Stimulated activated CD4-positive, alpha-beta T cell treated with anti-CD3 and anti-CD28 coated beads, Interleukin-12 subunit alpha, Interleukin-12 subunit beta, amount 100 ng/mL, for 48 hours (primary cell): ENCODE measurements at places on chromosomes 12 and 14.

- no peak for DNase-seq
Observed at GRCh38 chr12:47038270-47038748, 41.1 kb upstream of the PCED1B start.

GRCh38 chr12:115074617-115075016 is 390.6 kb upstream of the TBX3 start:
- no peak for DNase-seq

- no peak for DNase-seq
Observed at GRCh38 chr14:76390621-76391020, 14.7 kb downstream of the ESRRB start.

DNA sequence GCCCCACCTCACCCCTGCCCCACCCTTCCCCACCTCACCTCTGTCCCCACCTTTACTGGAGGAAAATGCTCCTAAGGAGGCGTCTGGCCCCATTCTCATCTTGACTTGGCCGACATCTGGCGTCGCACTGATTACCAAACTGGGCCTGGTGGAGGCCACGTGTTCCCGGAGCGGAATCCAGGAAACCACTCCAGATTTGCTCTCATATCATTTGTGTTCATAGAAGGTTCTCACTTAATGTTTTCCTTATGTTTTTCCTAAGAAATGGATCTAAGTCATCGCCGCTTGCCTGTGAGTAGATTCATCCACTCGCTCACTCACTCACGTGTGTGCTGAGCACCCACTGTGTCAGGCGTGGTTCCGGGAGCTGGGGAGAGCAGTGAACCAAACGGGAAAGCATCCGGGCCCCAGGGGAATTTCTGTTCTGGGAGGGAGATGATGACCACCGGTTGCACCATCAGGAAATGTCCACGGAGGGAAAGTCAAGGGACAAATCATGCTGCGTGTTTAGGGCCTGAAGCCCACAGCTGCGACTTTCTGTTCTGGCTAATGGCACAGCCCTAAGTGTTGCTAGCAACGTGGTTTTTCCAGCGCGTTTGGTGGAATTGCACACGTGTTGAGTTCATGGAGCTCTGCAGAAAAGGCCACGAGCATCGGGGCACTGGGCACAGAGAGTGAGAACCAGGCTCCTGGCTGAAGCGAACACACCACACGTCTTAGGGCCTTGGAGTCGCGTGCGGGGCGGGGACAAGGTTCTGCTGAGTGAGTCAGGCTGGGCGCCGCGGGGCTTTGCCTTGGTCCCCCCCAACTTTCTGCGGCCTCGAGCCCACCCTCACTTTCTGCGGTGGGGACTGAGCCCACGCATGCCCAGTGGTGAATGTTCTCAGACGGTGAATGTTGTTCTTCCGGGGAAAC is 57.7 kb downstream of the ADGRD1 start:
- DNase-seq: no peak

- DNase-seq: no peak
Observed at GRCh38 chr12:118526255-118527095, 150.1 kb downstream of the SUDS3 start.

DNA sequence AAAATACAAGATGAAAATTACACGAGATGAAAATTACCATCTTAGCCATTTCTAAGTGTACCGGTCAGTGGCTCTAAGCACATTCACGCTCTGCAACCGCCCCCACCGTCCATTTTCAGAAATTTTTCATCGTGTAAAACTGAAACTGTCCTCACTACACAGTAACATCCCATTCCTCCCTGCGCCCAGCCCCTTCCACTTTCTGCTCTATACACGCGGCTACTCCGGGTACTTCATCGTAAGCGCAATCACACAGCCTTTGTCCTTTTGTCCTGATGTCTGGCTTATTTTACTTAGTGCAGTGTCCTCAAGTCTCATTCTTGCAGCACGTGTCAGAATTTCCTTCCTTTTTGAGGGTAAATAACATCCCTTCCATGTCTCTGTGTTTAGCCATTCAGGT is 3.6 kb upstream of the GPR132 start:
- no peak for DNase-seq

- no peak for DNase-seq
Observed at GRCh38 chr12:99223579-99223978, 424.0 kb upstream of the GARIN6 start.

DNA sequence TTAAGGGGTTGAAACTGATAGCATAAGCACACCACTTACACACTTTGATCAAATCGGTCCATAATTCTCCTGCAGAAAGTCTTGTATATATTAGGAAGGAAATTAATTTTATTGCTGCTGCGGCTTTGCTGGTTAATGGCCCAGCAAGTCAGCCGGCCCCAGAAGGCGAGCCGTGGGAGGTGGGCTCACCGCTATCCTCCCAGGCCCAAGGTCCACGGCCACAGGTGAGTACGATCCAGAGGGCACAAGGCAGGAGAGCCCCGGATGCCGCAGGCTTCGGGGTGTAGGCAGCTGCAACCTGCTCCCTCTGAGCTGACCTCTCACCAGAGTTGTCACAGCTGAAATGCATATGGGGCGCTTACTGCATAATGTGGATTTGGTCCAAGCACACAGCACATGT is 165.7 kb downstream of the TBX5 start:
- no peak for DNase-seq

DNA sequence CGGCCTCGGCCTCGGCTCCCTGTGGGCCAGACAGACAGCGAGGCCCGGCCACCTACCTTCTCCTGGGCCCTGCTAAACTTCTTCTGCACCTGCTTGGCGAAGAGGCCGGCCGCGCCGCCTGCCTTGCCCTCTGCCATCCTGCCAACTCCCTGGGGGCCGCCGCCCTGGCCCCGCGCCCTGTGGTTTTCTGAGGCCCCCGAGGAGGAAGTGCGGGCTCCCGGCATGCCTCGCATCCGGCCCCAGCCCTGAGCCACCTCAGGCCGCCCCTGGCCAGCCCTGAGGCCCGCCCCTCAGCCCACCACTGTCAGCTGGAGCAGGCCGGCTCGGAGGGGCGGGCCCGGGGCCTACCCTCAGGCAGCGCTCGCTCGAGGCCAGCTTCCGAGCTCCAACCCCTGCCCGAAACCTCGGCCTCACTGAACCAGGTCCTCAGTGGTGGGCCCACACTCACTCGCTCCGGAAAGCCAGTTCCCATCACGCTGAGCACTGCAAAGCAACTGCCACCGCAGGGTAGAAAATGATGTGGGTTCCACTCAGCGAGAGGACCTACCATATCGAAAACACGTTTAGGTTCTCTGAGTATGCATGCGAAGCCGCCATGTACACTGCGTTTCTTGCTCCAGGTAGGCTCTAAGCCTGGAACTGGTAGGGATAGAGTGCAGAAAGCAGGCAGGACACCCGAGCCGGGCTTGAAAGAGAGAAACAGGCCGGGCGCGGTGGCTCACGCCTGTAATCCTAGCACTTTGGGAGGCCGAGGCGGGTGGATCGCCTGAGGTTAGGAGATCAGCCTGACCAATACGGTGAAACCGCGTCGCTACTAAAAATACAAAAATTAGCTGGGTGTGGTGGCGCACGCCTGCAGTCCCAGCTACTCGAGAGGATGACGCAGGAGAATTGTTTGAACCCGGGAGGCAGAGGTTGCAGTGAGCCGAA is at the start of gene BIN2:
Gene BIN2 (minus strand): TSS at position 209 of the 930 bp plus-strand sequence. CDS start 72 bp downstream, at position 137.
- peak; percentile 33 for DNase-seq

DNA sequence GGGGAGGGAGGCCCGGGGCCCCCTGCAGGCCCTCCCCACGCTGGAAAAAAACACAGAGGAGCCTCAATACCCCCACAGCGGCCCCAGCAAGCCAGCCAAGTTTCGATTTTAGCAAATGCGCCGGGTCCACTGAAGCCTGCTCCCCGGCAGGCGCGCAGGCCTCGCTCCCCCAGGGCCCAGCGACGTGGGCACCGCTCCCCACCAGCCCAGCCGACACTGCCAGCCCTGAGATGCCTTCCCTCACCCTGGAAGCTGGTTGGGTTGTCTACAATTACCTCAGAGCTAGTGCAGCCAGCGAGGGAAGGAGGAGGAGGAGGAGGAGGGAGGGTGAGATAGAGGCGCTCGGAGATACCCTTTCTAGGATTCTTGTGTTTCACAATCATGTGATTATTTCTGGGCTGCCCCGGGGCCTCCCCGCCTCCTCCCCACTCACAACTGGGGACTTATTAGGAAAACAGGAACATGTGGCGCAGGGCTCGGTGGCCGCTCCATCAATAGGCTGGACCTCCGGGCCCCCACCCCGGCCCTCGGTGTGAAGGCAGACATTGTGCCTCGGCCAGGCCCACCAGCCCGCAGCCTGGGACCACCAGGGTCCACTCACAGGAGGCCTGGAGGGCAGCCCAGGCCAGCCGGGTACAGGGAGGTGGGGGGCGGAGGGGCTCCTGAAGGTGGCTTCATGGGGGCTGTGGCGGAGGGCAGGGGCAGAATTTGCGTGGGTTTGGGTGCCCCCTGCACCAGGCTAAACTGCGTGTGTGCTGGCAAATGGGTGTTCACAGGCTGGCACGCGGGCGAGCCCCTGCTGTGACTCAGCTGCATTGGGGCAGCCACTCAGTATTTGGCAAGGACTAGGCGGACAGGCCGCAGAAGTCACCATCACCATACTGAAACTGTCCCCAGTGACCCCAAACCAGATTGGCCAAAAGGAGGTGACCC is 109.9 kb downstream of the NCOR2 start:
- DNase-seq: peak; percentile 32

DNA sequence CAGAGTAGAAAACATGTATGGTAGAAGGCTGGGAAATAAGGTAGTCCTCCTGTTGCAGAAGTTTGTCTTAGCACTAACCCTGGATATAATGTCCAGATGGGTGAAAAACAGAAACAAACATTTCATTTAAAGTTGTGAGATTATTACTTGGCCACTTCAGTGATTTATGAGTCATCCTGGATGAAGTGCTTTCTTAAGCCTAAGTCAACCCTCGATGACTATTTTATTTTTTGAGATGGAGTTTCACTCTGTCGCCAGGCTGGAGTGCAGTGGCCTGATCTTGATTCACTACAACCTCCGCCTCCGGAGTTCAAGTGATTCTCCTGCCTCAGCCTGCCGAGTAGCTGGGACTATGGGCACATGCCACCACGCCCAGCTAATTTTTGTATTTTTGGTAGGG is 10.2 kb downstream of the DLST start:
- no peak for DNase-seq

- no peak for DNase-seq
Observed at GRCh38 chr12:106446419-106447092, 89.0 kb downstream of the POLR3B start.

- DNase-seq: peak; percentile 5
Observed at GRCh38 chr12:121893961-121894460, 5.4 kb downstream of the PSMD9 start.

DNA sequence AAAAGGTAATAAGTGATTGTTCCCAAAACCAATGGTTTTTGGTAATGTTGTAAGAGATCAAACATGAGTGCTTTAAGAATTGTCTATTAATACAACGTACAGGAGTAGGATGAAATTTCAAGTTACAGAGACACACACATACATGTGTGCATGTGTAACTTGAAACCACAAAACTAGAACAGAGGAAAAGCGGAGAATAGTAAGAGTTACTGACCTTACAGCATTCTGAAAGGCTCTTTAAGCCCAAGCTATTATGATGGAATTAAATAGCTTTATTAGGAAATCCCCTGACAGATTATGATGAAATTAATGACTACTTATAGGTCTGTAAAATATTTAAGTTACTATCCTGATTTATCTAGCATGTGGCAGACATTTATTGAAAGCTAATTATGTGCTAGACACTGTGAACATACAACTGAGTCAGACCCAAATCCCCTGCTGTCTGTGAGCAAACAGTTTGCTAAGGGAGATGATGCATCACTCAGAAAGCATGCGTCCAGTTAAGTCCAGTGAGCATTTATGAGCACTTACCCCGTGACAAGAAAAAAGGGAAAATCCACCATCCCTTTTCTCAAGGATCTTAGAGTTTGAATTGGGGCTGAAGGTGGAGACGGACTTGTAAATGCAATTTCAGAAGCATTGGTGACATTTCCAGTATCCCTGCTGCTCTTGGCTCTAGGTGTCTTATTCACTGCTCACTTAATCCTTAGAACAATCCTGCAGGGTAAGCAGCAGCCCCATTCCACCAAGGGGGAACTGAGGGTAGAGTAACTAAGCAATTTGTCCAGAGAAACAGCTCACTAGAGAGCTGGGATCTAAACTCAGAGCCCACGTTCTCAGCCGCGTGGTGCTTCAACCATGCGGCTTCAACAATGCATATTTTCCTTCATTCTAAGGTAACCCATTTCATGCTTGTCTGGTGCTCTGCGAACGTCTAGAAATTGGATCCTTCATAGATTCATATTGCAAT is 117.4 kb downstream of the EML1 start:
- DNase-seq: no peak

- DNase-seq: no peak
Observed at GRCh38 chr12:90999966-91000365, 4.8 kb downstream of the EPYC start.

DNA sequence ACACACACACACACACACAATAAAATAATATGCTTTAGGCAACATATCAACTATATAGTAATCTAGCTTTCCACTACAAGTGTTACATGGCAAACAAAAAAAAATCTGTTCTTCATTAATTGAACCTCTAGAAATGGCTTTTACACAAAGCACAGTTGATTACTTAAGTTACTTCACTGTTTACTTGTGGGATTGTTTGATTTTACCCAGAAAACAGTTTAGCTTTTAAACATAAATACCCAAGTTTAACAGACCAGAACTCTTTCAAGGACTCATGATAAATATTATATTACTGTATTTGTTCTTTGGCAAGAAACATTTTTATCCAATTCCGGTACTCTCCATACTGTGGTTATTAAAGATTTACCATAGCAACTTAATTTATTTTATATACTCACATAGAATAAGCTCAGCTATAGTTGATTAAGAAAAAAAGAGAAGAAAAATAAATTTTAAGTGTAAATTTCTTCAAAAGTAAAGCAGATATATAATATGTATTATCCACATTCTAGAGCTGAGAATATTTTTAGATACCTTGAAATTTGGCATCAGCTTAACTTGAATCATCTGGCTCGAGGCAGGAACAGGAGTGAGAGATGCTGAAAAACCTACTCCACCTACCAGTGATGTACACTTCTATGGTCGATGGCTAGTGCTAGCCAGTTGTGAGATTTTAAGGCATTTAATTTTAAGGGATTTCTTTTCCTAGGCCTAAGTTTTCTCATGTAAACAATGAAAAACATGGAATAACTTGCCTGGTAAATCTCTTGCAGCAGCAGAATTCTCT is 126.0 kb downstream of the BTG1 start:
- DNase-seq: no peak

- no peak for DNase-seq
Observed at GRCh38 chr12:42076976-42077375, 67.7 kb downstream of the GXYLT1 start.

DNA sequence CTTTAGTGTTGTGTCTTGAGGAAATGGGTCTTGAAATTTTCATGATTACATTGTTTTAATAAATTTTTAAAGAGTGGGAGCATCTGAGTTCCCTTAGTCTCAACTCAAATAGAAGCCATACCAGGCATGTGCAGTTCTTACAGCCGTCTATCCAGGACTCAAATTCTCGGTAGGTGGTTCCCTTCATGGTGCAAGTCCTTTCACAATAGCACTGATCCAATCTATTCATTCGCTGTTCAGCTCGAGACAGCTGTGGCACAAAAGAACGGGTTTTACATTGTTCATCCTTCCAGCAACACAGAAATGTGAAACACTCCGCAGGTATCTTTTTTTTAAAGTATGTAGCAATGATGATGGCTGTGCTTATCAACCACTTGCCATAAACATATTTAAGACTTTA is 100.2 kb downstream of the NELL2 start:
- no peak for DNase-seq
